ENCODE measurements at places on chromosomes 2 and 18.

DNA sequence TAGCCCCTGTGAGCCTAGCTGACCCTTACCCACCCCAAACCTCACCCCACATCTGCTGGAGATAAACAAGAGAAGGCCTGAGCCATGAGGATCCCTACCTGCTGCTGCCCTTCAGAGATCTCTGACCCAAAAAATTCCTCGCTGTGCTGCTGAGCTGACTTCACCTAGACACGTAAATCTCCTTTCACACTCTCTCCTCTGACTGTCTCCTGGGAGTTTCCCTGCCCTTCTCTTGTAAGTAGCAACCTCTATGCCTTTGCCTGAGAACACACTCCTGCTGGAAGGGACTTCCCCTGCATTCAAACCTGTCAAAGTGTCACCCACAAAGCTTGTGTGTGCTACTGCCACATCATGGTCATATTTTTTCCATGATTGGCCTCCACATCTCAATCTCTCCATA, 134.2 kb upstream of the NOL4 start:
- no peaks in the 10 kb centered on the region for H3K27me3 ChIP-seq
- no peak overlapping the region for H3K27ac ChIP-seq
- no peaks in the 10 kb centered on the region for H3K4me1 ChIP-seq
- H3K4me3 ChIP-seq = no peak overlapping the region
- H3K36me3 ChIP-seq = no peaks in the 10 kb centered on the region

GRCh38 chr18:11387880-11388279, 221.5 kb upstream of the SLC35G4 start:
- no peaks in the 10 kb centered on the region for H3K4me1 ChIP-seq
- peak; percentile 81 for DNase-seq
- H3K27ac ChIP-seq = no peak overlapping the region
- H3K4me3 ChIP-seq = no peak overlapping the region
- no peaks in the 10 kb centered on the region for H3K36me3 ChIP-seq

GRCh38 chr18:2883076-2883735, 36.4 kb downstream of the EMILIN2 start:
- H3K27me3 ChIP-seq = no peaks in the 10 kb centered on the region
- DNase-seq = no peak
- H3K36me3 ChIP-seq = no peaks in the 10 kb centered on the region
- no peak overlapping the region for H3K27ac ChIP-seq

DNA sequence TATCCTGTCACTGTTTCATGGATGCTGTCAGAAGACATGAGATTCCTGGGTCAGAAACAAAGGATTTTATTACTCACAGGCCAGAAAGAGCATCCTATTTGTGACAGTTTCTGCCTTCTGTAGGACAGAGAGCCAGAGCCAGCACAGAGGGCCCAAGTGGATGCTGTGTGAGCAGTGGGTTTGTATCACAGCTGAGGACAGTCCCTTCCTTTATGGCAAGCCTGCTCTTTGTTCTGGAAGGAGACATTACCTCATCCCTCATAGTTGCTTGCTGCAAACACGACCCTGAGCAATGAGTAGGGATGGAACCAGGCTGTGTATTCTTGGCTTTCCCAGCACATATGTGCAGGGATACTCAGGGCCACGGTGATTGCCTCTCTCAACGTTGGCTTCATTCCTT, 41.6 kb downstream of the ARHGEF4 start:
- peak; percentile 23 for DNase-seq
- no peak overlapping the region for H3K27ac ChIP-seq
- no peaks in the 10 kb centered on the region for H3K4me1 ChIP-seq
- no peaks in the 10 kb centered on the region for H3K36me3 ChIP-seq
- no peaks in the 10 kb centered on the region for H3K27me3 ChIP-seq

GRCh38 chr2:95050385-95051300, 25.1 kb downstream of the MAL start:
- no peaks in the 10 kb centered on the region for H3K36me3 ChIP-seq
- H3K4me3 ChIP-seq = no peak overlapping the region
- no peaks in the 10 kb centered on the region for H3K27me3 ChIP-seq
- no peak overlapping the region for H3K27ac ChIP-seq
- DNase-seq = no peak

DNA sequence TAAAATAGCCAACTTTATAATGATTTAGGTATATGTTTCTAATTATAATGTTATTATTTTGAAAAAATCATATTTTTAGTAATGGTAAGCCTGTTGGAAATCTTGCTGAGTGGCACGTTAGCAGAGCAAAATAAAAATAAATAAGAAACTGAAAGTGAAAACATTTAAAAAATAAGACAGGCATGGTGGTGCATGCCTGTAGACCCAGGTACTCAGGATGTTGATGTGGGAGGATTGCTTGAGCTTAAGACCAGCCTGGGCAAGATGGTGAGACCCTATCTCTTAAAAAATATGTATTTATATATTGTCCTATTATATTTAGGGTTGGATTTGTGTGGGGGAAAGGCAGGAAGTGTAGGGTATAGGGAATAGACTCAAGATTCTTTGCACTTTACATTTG, 15.8 kb upstream of the ANKRD12 start:
- peaks cover 5% of the 10 kb centered on the region for H3K4me1 ChIP-seq
- H3K36me3 ChIP-seq = no peaks in the 10 kb centered on the region
- no peak overlapping the region for H3K27ac ChIP-seq
- no peak overlapping the region for H3K4me3 ChIP-seq

DNA sequence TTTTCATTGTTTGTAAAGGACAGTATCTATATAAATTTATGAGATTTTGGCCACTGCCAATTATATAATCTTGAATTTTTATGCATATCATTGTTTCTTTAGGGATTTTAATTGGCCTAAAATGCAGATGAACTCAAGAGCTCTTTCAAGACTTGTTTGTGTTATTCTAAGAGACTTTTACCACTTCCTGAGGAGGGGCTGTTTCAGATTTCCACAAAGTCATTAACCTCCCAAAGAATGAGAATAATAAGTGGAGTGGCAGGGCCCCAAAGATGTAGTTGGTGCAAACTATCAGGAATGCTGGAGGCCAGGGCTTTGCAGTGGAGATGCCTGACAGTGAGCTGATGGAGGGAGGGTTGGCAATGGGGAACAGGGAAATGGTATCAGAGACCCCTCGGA, 15.5 kb upstream of the ACVR1 start:
- no peak overlapping the region for H3K4me3 ChIP-seq
- peaks cover 2% of the 10 kb centered on the region for H3K36me3 ChIP-seq
- no peaks in the 10 kb centered on the region for H3K27me3 ChIP-seq

DNA sequence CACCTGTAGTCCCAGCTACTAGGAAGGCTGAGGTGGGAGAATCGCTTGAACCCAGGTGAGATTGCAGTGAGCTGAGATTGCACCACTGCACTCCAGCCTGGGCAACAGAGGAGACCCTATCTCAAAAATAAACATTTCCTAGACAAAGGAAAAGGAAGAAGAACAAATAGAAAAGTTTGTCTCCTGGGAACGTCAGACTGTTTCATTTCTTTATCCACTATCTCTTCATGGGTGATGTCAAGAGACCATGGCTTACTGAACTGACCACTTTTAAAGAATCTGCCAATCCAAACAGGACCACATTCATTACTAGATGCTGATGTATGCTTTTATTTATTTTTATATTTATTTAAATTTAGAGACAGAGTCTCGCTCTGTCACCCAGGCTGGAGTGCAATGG, 26.8 kb downstream of the COX7A2L start:
- no peak overlapping the region for H3K27ac ChIP-seq
- no peaks in the 10 kb centered on the region for H3K4me1 ChIP-seq
- DNase-seq = no peak
- no peaks in the 10 kb centered on the region for H3K27me3 ChIP-seq
- no peak overlapping the region for H3K4me3 ChIP-seq
- H3K36me3 ChIP-seq = no peaks in the 10 kb centered on the region

- DNase-seq = no peak
- H3K36me3 ChIP-seq = no peaks in the 10 kb centered on the region
- no peaks in the 10 kb centered on the region for H3K4me1 ChIP-seq
- H3K27ac ChIP-seq = no peak overlapping the region
- H3K4me3 ChIP-seq = no peak overlapping the region
These were observed 387.9 kb upstream of the MYT1L start for GRCh38 chr2:2719015-2719414.

Measured in aorta (tissue), 5 donors.